Suppressor macrophage treated with lipopolysaccharide for 1 hour (primary cell): ENCODE measurements at places on chromosomes 2 and 18.

- DNase-seq: no peak
These were observed 36.8 kb upstream of the NCOA1 start for GRCh38 chr2:24454294-24454693.

GRCh38 chr2:221572821-221573429, 821 bp upstream of the EPHA4 start:
- peak; percentile 59 for DNase-seq

GRCh38 chr2:166892397-166892796, 4.1 kb downstream of the XIRP2 start:
- no peak for DNase-seq

DNA sequence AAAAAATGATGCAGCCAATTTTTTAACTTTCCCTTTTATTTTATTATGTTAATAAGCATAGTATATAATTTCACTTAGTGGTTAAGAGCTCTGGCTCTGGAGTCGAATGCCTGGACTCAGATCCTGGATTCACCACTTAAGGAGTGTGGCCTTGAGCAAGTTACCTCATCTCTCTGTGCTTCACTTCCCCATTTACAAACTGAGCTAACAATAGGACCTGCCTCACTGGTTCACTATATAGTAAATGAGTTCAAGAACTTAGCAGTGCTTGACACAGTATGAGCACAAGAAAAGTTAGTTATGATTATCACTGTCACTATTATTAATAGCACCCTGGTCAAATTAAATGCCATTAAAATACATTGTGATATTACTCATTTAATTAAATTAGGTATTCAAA, 30.6 kb downstream of the SCN3A start:
- DNase-seq: no peak

GRCh38 chr2:177772529-177772928, 300.0 kb downstream of the PDE11A start:
- peak; percentile 58 for DNase-seq

DNA sequence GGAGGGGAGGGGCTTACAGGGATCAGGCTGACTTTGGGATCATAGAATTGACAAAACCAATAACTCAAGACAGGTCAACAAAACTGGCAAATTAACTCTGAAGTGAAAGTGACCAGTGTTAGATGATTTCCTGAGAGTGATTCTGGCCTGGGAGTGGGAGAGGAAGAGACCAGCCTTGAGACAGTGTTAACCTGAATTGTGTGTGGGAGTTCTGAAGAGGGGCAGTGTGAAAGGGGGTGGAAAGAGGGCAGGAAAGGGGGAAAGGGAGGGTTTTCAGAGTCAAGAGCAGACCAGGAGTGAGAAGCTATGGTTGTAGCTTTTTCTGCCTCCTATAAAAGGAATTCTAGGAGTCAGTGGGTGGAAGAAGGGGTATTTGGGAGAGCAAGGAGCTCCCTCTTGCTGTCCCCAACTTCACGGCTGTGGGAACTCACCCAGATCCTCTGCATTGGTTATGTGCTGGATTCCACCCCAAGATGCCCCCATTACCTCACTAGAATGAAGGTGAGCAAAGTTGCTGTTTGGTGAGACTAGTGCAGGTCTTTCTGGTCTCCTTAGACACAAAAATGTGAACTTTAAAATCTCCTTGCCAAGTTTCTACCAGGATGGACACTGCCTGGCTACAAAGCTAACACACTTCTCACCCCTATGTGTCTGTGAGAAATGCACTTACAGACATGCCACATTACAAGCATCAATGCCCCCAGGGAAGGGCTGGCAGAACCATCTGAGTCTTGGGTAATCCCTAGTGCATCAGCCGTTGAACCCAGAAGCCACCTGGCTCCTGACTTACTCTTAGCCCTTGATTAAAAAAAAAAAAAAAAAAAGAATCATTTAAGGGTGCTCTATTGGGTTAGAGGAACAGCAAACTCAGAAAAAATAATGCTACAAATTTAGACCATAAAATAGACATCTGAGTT, 61.6 kb downstream of the BMP10 start:
- DNase-seq: no peak

DNA sequence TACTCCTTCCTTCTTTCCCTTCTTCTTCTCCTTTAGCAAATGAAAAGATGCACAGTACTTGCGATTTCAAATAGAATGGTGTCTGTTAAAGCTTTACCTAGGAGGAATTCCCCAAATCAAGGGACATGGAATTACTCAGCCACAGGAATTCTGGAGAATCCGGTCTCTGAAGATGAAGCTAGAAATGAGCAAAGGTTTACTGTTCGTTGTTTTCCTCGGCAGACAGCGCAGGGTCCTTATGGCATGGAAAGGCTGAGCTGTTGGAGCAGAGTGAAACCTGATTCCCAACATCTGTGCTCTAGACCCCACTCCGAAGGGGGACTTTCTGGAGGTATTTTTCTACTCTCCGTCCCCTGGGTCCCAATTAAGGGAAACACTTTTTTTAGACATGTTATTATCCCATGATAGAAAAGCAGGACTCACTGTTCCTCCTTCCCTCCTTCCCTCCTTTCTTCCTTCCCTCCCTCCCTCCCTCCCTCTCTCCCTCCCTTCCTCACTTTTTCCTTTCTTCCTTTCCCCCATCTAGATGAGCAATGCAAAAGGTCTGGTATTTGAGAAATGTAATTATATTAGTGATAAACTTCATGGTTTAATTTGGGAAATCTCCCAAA, 47.1 kb downstream of the CDCA7 start:
- no peak for DNase-seq

GRCh38 chr2:142883526-142883925, 6.1 kb downstream of the KYNU start:
- DNase-seq: no peak

- DNase-seq: no peak
These were observed 277.5 kb downstream of the DYSF start for GRCh38 chr2:71730785-71731383.

DNA sequence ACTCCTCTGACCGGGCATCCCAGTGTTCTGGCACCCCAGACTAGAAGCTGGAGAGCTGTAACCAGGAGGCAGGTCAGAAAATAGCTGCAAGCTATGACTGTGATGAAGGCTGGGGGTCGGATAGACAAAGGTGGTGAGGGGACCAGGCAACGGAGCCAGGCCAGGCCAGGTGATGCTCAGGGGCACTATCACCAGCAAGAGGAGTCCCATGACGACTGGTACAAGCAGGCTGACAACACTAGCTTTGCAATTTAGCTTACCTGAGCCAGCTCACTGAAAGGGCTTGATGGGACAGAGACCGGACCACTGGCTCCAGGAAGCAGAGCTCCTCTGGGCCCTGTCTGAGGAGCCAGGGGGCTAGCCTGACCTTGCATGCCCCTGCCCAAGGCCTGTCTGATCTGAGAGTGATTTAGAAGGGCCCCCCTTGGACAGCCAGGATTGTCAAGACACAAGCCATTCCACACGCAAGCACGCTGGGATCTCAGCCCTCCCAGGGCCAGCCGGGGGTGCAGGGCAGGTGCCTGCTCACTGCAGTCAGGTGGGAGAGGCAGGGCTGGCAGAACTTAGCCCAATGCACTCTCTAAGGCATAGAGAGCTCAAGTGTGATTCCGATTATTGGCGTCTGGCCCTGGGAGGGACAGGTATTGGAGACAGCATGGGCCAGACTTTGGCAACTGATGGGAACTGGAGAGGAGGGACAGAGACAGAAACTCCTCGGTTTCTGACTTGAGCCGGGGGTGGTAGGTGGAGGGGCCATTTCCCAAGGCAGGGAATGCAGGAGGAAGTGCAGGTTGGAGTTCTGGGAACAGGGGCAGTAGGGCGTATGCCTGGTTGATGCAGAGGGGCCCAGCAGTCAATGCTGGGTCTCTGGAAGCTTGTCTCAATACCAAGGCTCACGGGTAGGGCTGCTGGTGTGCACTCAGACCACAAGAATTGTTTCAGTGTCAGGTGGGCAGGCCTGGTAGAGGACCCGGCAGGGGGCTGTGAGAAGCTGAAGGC, 47.7 kb downstream of the MYO7B start:
- no peak for DNase-seq

DNA sequence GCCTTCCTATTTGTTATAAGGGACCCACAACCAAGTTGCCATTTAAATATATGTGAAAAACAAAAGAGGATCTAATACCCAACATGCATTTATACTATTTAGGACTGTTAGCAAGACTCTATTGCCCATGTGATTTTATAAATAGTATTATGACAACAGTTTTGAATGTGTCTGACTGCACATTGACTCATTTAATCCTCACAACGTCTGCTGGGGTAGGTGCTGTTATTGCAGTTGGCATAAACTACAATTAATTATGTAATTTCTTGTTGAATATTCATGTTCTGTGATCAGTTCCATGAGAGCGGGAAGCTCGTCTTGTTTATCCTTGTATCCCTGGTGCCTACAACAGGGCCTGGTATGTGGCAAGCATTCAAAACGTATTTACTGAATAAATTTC, 53.7 kb downstream of the SH2D6 start:
- no peak for DNase-seq

DNA sequence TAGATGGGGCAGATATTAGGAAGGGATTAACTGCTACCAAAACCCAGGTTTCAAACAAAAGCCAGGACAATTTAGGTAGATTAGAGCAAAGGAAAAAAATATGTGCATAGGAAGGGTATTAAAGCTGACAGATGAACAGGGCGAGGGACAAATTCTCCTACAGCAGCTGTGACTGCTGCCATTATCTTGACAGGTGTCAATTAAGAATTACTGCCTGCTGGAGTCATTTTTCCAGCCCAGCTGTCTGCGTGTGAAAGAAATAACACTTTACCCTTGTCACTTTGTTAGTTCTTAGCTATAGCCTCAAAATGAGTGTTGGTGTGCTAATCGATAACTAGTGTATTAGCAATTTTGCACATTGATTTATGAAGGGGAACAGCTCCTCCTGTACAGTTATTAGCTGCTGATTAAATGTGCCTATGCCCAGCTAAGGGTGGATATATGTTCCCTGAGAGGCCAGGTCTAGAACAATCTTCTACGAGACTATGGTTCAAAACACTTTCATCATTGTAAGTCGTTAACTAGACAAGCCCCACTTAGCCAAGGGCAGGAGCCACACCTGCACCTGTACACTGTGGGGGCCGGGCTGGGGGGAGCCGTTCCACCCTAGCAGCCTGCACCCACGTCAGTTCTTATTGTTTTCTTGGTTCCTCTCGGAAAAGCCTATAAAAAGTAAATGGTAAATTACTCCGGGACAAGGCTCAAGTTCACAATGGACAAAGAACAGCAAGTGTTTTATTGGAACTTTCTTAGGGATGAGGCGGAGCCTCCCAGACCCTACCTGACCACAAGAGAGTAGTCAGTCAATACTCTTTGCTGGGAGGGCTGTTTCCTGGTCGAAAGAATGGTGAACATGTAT, 7.7 kb downstream of the TSHZ1 start:
- no peak for DNase-seq

- DNase-seq: no peak
These were observed 56.6 kb downstream of the ZNF804A start for GRCh38 chr2:184654945-184655344.

DNA sequence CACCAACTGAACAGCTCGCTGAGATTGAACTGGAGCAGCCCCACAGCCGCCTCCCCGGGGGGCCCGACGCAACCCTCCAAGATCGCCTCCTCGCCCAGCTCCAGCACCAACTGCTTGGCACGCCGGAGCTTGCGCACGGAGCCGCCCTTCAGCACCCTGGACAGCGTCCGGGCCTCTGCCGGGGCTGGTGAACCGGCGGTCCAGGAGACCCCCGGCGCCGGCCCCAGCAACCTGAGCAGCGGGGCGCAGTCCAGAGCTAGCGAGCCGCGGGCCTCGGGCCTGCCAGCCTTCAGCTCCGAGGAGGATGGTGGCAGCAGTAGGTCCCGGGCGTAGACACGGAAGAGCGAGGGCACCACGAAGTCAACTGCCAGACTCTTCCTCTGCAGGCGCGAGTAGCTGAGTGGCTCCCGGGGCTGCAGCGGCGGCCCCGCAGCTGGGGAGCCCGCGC, 1.2 kb downstream of the ALK start:
- DNase-seq: peak; percentile 57

DNA sequence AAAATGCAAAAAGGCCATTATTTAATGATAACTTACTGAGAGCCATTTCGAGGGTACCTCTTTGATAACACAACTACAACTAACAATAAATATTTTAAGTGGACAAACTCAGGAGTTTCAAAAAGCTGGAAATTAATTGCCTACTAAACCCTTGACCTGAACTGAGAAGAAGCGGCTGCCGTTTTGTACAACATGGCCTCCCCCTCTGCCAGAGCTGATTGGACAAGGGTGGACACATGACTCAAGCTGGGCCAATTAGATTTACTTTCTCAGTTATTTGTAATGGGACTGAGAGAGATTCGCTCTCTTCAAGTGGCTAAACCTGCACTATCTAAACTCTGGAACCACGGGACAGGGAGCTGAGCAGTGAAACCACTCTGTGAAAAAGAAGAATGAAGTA, 135.9 kb upstream of the SERPINE2 start:
- no peak for DNase-seq

DNA sequence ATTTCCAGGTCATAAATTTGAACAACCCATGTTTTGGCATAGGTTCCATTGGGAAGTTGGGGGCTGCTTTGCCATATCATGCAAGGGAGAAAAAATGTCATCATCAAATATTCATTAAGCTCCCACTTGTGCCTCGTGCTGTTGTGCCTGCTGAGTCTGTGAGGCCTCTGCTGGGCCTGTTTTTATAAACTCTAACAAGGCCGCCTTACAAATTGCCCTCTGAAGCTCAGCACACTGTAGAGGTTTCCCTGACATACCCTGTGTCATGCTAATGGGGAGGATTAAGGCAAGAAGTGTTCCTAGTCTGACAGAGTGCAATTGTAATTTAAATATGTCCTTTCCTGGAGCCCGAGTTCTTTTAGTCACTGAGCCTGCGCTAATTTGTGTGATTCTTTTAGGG, 17.6 kb downstream of the OSBPL6 start:
- DNase-seq: no peak

- no peak for DNase-seq
These were observed 407.3 kb upstream of the LYPD1 start for GRCh38 chr2:133077269-133077822.

DNA sequence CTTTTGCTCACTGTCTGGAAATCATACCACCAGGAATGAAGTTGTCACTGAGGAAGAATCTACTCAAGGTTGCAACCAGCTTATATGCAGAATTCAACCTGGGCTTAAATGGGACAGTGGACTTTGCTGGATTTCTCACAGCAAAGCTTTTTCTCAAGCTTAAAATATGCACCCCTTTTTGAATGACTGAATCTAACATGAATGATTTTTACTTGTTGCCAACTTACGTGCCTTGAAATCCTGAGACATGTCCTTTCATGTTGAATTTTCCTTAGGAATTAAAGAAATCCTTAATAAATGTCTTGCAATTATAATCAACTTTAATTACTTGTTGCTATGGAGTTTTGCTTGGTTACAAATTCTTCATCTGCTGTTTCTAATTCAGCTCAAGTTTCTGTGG, 57.4 kb downstream of the SPP2 start:
- no peak for DNase-seq
